Right lobe of liver (tissue), 6 donors: ENCODE measurements at places on chromosomes 3 and 15. TPM values are rescaled to one million over a fixed set of nuclear protein-coding genes. Genes with fewer than 3 reads are reported as not detected.

The CHCHD4 gene
- 7.9 TPM for total RNA-seq

The B2M gene
- 5,075 TPM for total RNA-seq

The DNAH12 gene
- 0.29 TPM for total RNA-seq

DNA sequence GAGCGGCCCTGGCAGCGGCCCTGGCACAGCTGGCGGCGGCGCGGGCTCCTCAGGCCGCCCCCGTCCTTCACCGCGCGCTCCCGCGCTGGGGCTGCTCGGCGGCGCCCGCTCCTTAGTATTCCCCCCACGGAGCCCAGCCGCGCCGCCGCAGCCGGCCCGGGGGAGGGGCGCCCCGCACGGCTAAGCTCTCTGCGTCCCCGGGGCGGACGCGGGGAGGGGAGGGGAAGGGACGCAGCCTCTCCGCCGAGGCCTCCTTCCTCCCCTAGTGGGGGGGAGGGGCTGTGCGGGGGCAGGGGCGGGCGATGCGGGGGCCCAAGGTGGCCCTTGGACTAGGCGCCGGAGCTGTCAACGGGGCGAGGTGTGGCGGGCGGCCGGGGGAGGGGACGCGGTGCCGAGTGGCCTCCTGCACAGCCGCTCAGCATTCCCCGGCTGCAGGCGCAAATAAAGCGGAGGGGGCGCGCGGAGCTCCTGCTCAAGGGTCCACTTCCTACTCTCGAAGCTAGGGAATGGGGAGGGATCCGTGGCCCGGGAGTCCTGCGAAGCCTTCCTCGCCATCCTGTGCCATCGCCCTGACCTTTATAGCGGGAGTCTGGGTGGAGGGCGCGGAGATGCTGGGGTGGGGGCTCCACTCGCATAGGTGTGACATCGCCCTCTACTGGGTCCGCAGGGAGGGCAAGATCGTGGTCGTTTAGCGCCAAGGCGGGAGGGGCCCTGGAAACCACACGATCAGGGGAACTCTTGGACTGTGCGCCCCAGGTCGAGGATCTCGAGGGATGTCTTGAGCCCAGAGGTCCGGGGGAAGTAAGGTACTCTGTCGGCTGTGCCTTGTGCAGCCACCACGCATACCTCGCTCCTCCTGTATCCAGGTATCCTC lies 22.2 kb downstream of the EPHB3 start:
- DNase-seq = no peak

- DNase-seq = no peak
Measured at GRCh38 chr15:87846746-87847145, 409.8 kb downstream of the NTRK3 start.

GRCh38 chr15:94477913-94478553 lies 246.7 kb downstream of the MCTP2 start:
- no peak for DNase-seq

DNA sequence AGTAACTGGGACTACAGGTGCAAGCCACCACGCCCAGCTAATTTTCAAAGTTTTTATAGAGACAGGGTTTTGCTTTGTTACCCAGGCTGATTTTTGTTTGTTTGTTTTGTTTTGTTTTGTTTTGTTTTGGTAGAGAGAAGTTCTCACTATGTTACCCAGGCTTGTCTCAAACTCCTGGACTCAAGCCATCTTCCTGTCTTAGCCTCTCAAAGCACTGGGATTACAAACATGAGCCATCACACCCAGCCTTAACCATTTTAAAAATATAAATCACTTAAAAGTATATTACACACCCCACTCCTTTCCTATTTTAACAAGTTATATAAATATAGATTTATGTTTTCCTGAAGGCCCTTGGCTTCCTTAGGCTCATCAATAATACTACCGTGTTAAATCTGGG lies 6.5 kb upstream of the DYNC1LI1 start:
- DNase-seq = no peak

- DNase-seq = no peak
Measured at GRCh38 chr3:192916371-192917027, 1.2 kb downstream of the MB21D2 start.

- DNase-seq = no peak
Measured at GRCh38 chr15:34065261-34065660, 26.3 kb upstream of the AVEN start.

The ZCWPW2 gene
- 0.20 TPM for total RNA-seq

The KCNAB1 gene
- total RNA-seq = 0.23 TPM

The ACTC1 gene
- 0.29 TPM for total RNA-seq

- DNase-seq = no peak
Measured at GRCh38 chr3:190014940-190015339, 105.8 kb downstream of the P3H2 start.

DNA sequence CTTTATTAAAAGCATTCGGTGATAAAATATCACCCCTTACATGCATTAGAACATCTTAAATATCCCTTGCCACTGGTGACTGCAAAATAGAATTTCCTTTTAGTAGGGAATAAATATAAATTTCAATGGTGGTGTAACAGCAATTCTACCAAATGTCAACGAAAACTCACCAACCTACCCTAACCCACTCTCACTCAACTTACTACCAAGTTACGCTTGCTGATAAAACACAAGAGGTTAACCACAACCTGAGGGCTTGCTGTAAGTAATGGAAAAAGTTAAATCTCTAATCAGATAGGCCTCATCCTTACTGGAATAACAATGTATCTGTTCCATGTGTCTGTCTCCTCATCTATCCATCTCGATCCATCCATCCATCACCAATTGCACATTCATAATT lies 274.7 kb downstream of the FOXP1 start:
- no peak for DNase-seq

- no peak for DNase-seq
Measured at GRCh38 chr15:29704950-29705597, 117.2 kb downstream of the TJP1 start.

GRCh38 chr3:12817343-12817710 lies 20.8 kb downstream of the CAND2 start:
- DNase-seq = no peak

The TMEM40 gene
- 0.35 TPM for total RNA-seq

GRCh38 chr15:47331829-47332393 lies 385.4 kb upstream of the SEMA6D start:
- no peak for DNase-seq

The AGTR1 gene
- total RNA-seq = 24.3 TPM

DNA sequence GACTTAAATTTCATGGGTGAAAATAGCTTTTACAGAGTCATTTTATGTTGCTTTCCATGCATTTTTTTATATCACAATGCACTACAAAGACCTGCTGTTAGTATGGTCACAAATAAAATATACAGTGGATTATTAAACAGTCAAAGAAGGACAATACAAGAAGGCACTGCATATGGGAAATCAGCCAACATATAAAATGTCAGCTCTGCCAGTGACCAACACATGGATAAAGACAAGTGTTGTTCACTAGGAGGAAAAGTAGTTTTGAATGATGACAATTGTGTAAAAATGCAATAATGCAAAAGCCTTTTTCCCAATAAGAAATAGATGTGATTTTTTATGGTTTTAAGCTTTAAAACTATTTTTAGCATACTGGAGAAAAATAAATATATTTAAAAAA lies 425.3 kb upstream of the CBLB start:
- DNase-seq = no peak

The RAD51 gene
- not detected for total RNA-seq

DNA sequence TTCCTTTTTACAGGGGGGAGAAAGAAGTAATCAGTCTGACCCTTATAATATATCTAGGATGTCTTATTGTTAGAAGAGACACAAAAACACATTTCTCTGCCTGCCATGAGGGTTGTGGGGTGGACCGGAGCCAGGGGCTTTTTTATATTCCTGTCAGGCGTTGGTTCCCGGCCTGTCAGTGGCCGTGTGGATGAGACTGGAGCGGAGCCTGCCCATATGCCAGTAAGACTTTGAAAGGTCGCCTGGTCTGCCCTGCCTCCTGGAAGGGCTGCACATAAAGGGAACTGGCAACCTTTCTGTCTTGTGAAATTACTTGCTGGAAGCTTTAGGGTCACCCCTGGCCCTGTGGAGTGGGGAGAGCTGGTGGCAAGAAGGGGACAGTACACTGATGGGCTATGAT lies 34.7 kb downstream of the MAP3K13 start:
- no peak for DNase-seq

GRCh38 chr3:72494130-72494529 lies 354.1 kb downstream of the SHQ1 start:
- no peak for DNase-seq

The BUB1B gene
- 0.39 TPM for total RNA-seq

The LRRK1 gene
- total RNA-seq = 1.7 TPM

- no peak for DNase-seq
Measured at GRCh38 chr15:49196856-49197255, 26.8 kb downstream of the GALK2 start.

DNA sequence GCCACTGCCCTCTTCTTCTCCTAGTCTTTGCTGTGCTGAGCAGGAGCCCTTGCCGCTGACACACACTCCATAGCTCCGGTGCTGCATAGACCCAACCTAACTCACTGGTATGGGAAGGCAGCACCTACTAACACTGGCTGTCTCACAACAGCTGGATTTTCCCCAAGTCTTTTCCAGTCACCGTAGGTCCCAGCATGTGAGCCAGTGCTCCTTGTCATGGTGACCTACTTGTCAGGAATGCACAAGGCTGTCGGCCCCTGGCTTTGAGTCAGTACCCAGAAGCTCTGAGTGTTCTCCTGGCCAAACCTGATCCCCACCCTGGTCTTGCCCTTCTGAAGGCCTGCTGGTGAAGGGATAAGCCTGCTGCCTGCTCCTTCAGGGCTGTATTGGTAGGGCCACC lies 25.7 kb downstream of the AMOTL2 start:
- DNase-seq = no peak

DNA sequence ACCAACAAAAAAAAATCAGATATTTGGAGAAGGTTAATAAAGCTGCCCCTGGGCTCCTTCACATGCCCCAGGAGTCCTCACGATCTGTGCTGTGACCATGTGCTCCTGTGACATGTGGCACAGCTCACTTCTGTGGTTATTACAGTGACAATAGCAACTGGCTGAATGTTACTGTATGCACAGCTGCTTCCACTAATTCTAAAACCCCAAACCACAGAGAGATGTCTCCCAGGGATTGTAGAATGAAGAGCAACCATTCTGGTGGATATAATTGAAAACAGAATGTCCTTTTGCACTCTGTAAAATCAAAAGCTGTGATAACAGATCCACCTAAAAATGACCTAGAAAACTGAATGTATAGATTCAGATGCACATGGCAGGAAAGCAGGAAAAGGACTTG lies 489.2 kb upstream of the CNTN4 start:
- no peak for DNase-seq

DNA sequence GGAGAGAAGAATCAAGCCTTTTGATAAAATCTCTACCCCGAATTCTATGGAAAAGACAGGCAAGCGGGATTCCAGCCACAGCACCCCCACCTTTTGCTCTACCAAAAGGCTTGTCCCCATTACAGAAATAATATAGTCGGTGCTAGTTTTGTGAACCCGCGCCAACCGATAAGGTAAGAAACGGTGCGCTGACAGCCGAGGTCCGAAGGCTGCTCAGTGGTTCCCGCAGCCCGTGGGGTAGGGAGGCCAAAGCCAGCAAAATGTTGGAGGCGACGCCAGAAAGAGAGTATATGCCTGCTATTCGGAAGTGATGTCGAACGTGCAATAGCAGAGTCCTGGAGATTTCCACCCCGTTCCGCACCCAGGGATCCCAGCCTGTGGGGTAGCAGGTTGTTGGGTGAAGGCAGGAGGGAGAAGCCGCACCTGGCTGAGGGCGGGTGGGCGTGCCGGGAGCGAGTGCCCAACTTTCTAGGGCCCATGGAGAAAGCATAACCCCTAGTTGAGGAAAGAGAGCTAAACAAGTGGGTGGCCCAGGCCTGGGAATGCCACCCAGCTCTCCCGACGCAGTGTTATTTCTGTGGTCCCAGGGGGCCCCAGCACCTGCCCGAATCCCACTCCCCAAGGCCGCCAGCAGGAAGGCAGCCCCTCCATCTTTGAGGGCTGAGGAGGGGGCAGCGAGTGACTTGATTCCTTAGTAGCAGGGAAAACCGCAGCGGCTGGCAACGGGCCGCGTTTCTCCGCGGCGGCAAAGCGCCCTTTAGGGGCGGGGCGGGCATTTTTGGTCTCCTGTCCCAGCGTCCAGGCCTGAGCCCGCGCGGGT lies 7.9 kb upstream of the SOX2 start:
- no peak for DNase-seq

The ERICH6 gene
- total RNA-seq = not detected

DNA sequence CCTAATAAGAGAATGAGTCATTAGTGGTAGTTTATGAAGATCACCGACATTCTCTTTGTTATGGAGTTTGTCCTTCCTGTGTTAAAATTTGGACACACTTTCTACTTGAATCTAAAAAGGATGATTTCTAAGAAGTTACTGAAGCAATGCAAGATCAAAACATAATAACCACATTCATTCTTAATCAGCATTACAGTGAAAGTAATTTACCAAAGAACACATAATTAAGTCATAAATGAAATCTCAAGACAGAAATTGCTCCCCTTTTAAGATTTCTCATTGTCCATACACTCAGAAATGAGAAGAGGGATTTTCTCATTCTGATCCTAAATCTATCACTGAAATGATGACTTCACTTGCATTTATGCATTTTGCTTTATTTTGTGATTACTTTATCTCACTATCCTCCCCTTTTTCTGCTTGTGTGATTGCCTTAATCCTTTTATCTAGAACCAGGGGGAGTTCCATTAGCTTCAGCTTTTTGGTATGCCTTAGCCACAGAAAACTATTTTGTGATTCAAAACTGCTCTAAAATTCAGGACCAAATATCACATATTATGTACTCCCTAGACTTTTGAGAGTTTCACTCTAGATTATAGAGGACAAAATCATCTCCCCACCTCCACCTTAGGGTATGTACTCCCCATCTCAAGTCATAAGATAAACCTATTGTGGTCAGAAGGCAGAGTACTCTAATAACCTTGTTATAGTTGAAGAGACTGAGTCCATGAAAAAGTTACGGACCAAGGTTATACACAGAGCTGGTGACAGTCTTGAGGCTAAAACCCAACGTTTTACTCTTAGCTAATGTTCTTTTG lies 817.6 kb upstream of the CFAP20DC start:
- no peak for DNase-seq

The HCLS1 gene
- total RNA-seq = 16.4 TPM

DNA sequence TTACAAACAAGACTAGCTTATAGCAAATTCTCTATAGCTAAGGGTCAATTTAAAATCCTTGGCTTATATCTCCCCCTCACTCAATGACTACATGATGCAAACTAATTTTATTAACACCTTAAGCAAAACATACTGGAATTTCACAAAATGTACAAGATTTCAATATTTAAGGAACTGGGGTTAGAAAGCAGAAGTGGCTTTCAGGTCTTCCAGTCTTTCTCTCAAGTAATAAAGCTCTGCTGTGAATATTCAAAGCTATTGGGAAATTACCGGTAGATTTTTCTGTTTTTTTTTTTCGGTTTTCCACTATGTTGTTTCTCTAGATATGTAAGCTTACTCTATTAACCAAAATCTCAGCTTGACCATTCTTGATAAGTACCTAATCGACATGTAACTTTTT lies 3.9 kb downstream of the EPM2AIP1 start:
- DNase-seq = no peak

DNA sequence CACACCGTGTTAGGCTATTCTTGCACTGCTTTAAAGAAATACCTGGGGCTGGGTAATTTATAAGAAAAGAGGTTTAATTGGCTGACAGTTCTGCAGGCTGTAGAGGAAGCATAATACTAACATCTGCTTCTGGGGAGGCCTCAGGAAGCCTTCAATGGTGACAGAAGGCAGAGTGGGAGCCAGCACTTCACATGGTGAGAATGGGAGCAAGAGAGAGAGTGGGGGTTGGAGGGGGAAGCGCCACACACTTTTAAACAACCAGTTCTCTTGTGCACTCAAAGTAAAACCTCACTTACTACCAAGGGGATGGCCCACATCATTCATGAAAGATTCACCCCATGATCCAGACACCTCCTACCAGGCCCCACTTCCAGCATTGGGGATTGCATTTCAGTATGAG lies 181.1 kb downstream of the APBA2 start:
- DNase-seq = no peak

The RUBCN gene
- 13.1 TPM for total RNA-seq
